Mesenchymal stem cell (in vitro differentiated cells and primary cell): ENCODE measurements at places on chromosomes 4 and X.
A peak's percentile ranks its signal among the peaks of the same experiment; 100 is the strongest.

DNA sequence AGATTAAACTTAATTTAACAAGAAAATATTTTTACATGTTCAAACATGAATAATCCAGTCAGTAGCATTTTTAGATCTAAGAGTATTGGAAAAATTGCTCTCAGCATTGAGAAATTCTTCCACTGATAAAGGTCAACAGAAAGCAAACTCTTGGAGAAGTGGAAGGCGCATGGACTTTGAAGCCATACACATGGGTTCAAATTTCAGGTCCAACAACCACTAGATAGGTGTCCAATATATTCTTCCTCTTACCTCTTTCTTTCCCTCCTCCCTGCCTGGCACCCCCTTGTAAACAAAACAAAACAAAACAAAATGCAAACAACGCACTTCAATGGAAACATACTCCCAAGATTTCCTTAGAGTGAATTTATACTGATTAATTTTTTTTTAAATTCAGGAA, 28.4 kb upstream of the PRSS48 start:
- DNase-seq, result no peak

DNA sequence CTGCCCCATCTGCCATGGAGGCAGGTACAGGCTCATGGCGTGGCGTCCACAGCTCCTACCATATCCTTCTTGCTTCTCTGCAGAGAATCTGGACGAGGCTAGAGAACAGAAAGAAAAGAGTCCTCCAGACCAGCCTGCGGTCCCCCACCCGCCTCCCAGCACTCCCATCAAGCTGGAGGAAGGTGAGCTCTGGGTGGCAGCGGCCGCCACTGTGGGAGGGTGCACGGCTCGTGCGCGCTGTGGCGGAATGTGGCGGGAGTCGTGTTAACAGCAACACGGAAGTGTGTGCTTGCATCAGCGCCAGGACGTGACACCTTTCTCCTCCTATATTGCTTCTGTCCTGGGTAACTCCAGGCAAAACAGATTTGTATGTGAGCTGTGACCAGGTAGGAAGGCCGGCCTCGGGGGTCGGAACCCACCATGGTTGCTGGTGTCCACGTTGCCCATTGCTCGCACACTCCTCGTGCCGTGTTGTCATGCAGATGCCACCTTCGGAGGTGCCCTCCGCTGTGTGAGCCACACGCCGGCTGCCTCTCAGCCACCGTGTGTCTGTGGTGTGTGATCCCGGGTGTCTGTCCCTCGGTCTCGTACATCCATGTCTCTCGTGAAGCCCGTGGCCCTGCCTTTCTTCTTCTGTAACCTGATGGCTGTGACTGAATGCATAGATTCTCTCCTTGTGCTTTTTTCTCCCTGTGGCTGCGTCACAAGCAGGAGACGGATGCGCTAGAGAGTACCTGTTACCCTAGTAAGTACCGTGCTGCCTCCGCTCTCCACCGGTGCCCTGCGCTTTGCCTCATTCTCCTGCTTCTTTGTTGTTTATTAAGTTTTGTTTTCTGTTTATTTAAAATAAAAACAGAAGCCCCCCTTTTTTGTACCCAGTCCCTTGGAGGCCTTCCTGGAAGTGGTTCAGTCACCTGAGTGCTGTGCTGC, 37.0 kb downstream of the NOP14 start:
- DNase-seq, result no peak

GRCh38 chrX:133859860-133860259, 125.5 kb downstream of the GPC3 start:
- no peak for DNase-seq

- DNase-seq, result no peak
Observed at GRCh38 chrX:146658379-146658778, 151.2 kb upstream of the CXorf51B start.

DNA sequence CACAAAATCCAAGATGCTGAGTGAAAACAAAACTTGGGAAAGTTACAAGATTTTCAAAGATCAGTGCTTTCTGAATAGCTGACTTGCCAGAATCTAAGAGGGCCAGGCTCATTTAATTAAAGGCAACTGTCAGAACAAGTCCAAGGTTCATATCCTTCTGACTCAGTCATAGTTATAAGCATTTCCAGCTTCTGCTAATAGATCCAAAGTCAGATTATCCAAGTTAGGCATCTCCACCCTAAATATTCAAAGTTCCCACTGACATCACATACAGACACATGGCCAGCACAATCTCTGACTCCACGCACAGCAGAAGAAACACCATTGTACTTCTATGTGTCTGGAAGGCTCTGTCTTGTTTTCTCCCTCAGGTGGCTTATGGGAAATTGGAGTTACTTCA, 41.8 kb downstream of the GASK1B start:
- no peak for DNase-seq

GRCh38 chrX:68994891-68995255, 166.1 kb downstream of the EFNB1 start:
- DNase-seq, result no peak

DNA sequence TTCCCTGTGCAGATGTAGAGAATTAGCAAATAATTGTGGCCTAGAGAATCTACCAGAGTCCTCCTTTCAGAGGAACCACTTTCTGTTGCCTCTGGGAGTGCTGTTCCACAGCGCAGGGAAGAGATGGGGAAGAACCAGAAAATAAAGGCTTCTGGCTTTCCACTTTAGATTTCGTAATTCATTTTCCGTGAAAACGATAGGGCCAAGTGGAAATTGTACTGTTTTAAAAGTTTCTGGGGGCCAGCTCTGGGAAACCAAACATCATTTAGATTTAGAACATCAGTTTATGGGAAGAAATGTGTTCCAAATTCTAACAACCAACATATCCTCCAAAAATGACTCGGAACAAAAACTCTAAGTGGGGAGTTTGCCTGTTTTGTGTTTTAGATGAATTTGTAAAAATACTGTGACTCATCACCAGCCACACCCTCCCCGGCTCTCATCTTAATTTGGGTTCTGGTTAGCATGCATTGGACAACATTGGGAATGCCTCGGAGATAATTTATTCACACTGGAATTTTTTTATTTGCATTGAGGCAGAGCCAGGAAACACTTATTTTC, 65.2 kb upstream of the LNX1 start:
- peak; percentile 42 for DNase-seq
